ENCODE measurements at places on chromosomes 2 and 18. TPM values are rescaled to one million over a fixed set of nuclear protein-coding genes. Genes with fewer than 3 reads are reported as not detected.
A peak's percentile ranks its signal among the peaks of the same experiment; 100 is the strongest.

POMC gene
- 2.6 TPM for total RNA-seq

GRCh38 chr2:46364797-46365457, 67.7 kb downstream of the EPAS1 start:
- H3K36me3 ChIP-seq, result peaks cover 11% of the 10 kb centered on the region
- peaks cover 4% of the 10 kb centered on the region for H3K4me1 ChIP-seq
- peak; percentile 18 for DNase-seq
- no peaks in the 10 kb centered on the region for H3K27me3 ChIP-seq
- no peak overlapping the region for H3K4me3 ChIP-seq
- no peak overlapping the region for H3K27ac ChIP-seq

UGT1A10 gene
- not detected for total RNA-seq

DNA sequence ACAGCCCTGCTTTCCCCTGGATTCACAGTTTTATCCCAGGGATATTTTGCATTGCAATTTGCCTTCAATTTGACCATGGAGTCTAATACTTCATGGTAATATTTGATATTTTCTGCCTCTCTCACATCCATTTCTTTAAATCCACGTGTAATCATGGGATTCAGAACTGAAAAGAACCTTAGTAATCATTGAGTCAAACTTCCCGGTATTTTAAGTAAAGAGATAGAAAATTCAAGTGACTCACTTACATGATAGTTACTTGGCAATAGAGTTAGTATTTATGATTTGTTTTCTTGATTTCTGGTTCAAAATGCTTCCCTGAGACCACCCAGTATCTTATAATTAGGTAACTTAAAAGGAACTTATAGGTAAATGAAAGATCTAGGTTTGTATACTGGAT, 33.7 kb upstream of the CDC42EP3 start:
- H3K36me3 ChIP-seq, result no peaks in the 10 kb centered on the region
- peaks cover 3% of the 10 kb centered on the region for H3K4me1 ChIP-seq
- H3K4me3 ChIP-seq, result no peak overlapping the region
- no peaks in the 10 kb centered on the region for H3K27me3 ChIP-seq

BCL2 gene
- 14.4 TPM for total RNA-seq

TMEM247 gene
- not detected for total RNA-seq

GALR1 gene
- 0.72 TPM for total RNA-seq

DNA sequence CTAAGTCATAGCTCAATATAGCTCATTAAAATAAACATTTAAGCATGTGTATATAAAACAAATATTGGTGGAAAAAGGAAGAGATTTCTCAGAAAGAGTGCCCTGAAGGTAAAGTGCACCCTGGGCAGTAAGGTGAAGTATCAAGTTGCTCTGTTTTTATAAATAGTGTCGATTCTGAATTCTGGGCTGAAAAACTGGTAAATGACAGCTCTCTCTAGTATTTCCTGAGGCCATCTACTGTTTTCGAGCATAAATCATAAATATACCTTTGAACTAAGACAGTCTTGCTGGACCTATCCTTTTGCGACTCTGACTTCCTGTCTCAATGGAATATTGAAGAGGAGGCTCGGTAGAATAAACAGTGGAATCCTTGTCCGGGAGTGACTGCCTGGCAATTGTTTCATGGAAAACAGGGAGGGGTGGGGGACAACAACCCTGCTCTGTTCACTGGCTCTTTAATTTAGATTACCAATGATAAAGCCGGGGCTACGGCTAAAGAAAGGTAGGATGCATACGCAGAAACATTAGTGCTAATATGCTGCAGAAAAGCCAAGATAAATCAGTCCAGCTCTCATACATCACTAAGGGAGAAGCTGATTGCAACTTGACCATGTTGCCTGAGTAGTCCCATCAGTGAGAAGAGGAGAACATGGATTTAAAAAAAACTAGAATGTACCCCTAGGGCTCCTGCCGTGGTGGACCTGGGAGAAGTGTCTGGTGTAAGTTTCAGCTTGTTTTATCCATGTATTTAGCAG, 124.1 kb downstream of the RAPGEF4 start:
- H3K27me3 ChIP-seq, result no peaks in the 10 kb centered on the region
- H3K4me1 ChIP-seq, result peaks cover 4% of the 10 kb centered on the region
- no peak for DNase-seq
- peak overlapping the region; percentile 1 for H3K4me3 ChIP-seq
- peak overlapping the region; percentile 50 for H3K27ac ChIP-seq

DNA sequence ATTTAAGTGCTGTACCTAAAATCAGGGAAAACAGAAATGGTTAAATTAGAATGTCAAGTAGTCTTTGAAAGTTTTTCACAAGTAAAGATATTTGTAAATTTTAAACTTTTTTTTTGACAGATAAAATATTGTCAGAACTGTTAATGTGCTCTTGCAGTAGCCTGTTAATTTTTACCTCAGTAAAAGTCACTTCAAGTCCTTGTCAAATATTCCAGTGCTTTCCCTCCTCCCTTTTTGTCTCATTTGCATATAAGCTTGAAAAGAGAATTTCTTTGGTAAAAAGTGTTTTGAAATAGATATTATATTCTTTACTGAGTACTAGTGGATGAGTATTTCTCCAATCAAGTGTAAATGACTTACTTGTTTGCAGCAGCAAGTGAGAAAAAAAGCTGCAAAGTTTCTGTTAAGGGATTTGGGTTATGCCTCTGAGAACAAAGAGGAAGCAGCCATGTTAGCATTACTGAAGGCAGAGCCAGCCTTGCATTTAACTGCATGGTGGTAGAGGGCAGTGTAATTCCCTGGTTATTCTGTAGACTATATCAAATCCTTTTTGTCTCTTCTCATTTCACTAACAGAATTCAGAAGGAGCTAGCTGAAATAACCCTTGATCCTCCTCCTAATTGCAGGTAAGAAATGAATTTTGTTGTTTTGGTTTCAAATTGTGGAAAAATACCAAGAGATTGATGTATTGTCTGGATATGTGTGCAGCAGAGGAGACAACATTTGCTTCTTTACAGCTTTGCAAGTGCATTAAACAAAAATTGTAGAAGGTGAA, 3.2 kb downstream of the UBE2E3 start:
- no peak overlapping the region for H3K27ac ChIP-seq
- no peaks in the 10 kb centered on the region for H3K36me3 ChIP-seq
- peaks cover 3% of the 10 kb centered on the region for H3K4me1 ChIP-seq
- peak overlapping the region; percentile 38 for H3K4me3 ChIP-seq
- no peaks in the 10 kb centered on the region for H3K27me3 ChIP-seq

SCN3A gene
- total RNA-seq, result 91.1 TPM

CDK5R2 gene
- 2.9 TPM for total RNA-seq

Measured in spinal cord (tissue), 10 donors.